Activated naive CD8-positive, alpha-beta T cell treated with anti-CD3 and anti-CD28 coated beads, Interleukin-2, amount 50 U/mL, for 24 hours (primary cell): ENCODE measurements at places on chromosomes 1 and 21.
A peak's percentile ranks its signal among the peaks of the same experiment; 100 is the strongest.

DNA sequence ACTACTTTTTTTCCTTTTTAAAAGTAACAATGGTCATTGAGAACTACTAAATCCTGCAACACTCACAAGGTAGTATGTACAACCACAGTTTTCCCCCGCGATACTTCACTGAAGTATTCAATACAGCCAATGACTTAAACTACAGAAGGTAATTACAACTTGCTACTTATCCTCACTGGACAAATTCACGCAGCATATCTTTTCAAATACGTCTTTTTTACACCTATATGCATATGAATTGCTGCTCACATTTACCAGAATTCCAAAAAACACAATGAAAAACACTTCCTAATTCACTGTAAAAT is 12.4 kb downstream of the NRIP1 start:
- H3K36me3 ChIP-seq = peaks cover 2% of the 10 kb centered on the region
- H3K27me3 ChIP-seq = no peaks in the 10 kb centered on the region
- H3K4me1 ChIP-seq = peaks cover 87% of the 10 kb centered on the region
- H3K27ac ChIP-seq = peak overlapping the region; percentile 69
- peak overlapping the region; percentile 68 for H3K4me3 ChIP-seq

DNA sequence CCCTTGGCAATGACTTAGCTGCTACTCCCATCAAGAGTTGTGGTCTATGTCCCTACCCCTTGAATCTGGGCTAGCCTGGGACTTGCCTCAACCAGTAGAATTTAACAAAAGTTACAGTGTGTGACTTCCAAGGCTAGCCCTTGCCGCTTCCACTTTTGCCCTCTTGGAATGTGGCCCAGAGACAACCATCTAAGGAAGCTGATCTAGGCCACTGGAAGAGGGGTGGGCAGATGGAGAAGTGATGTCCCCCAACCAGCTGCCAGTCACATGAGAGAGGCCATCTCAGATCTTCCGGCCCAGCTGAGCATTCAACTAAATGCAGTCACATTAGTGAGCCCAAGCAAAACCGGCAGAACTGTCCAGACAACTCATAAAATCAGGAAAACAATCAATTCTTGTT is 115.1 kb downstream of the TOMM20 start:
- peak overlapping the region; percentile 91 for H3K27ac ChIP-seq
- peaks cover 4% of the 10 kb centered on the region for H3K27me3 ChIP-seq
- no peak for DNase-seq
- H3K4me3 ChIP-seq = no peak overlapping the region
- H3K36me3 ChIP-seq = peaks cover 20% of the 10 kb centered on the region
- H3K4me1 ChIP-seq = peaks cover 98% of the 10 kb centered on the region

- no peak overlapping the region for H3K27ac ChIP-seq
- no peak overlapping the region for H3K4me3 ChIP-seq
- no peaks in the 10 kb centered on the region for H3K36me3 ChIP-seq
- peaks cover 2% of the 10 kb centered on the region for H3K27me3 ChIP-seq
- DNase-seq = no peak
Observed at GRCh38 chr1:33235521-33235920, 20.8 kb upstream of the ZNF362 start.

GRCh38 chr1:163013826-163014600 is 55.1 kb upstream of the RGS4 start:
- no peak overlapping the region for H3K4me3 ChIP-seq
- H3K27ac ChIP-seq = no peak overlapping the region
- DNase-seq = no peak
- H3K36me3 ChIP-seq = no peaks in the 10 kb centered on the region
- H3K4me1 ChIP-seq = no peaks in the 10 kb centered on the region
- no peaks in the 10 kb centered on the region for H3K27me3 ChIP-seq

DNA sequence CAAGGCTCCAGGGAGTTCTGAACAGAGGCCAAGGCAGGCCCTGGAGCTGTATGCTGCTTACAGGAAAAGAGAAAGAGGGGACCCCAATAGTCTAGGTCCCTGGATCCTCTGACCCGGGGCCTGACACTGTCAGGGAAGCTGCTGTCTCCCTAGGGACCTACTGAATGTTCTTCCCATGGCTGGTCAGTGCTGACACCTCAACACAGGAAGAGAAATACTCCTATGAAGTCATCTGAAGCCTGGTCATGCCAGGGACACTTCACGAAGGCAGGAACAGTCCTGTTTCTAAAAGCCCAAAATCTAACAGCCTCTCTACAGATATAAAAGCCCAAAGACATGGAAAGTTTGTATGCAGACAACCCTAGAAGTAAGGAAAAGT is 1.7 kb upstream of the LAD1 start:
- no peaks in the 10 kb centered on the region for H3K4me1 ChIP-seq
- no peaks in the 10 kb centered on the region for H3K36me3 ChIP-seq
- no peak overlapping the region for H3K27ac ChIP-seq
- no peak for DNase-seq

DNA sequence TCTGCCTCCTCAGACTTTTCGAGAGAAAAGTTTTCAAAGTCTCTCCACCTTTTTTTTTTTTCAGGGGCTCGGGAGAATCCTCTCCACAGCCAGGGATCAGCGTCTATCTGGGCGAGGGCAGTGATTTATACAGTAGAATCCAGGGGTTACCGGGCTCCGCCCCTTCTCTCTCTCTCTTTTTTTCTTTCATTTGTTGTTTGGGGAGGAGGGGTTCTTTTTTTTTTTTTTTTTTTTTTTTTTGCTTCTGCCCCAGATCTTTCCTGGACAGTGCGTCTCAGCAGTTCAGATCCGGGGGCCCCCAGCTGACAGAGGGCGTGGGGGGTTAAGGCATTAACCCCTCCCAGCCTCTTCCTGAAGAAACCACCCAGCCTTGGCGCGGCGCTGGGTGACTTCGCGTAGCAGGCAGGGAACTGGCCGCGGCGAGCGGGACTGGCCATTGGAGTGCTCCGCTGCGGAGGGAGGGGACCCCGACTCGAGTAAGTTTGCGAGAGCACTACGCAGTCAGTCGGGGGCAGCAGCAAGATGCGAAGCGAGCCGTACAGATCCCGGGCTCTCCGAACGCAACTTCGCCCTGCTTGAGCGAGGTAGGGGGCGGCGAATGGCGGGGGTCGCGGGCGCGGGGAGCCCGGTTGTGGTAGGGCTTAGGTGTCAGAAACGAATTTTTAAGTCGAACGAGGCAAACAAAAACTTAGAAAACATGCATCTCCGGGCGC is at the start of gene S1PR1:
Gene S1PR1, plus strand, starts transcription at position 504 of the 713 bp plus-strand sequence. CDS start 1,966 bp downstream, outside the sequence.
- peaks cover 44% of the 10 kb centered on the region for H3K36me3 ChIP-seq
- peak; percentile 71 for DNase-seq
- H3K4me3 ChIP-seq = peak within 1 kb of the TSS; percentile 96
- no peaks in the 10 kb centered on the region for H3K27me3 ChIP-seq

DNA sequence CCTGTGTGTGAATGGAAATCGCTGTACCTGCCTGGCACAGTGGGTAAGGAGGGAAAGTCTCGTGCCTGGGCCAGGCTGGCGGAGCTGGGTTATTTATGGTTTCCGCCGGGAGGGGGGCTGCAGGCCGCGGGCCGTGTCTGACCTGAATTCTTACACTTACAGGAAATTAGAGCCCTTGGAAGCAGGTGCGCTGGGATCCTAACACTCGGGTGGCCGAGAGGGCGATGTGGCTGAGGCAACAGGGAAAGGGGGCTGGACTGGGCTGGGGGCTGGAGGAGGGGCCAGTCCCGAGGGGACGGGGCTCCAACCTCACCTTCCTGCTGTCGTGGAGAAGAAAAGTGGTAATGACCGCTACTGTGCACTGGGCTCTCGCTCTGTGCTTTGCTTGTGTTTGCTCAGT is 109.4 kb upstream of the WNT4 start:
- H3K27me3 ChIP-seq = peaks cover 16% of the 10 kb centered on the region
- H3K36me3 ChIP-seq = no peaks in the 10 kb centered on the region
- no peak for DNase-seq
- no peak overlapping the region for H3K4me3 ChIP-seq

GRCh38 chr21:42248783-42249597 is 30.1 kb downstream of the ABCG1 start:
- no peaks in the 10 kb centered on the region for H3K27me3 ChIP-seq
- H3K27ac ChIP-seq = no peak overlapping the region
- peaks cover 19% of the 10 kb centered on the region for H3K4me1 ChIP-seq
- no peak overlapping the region for H3K4me3 ChIP-seq

DNA sequence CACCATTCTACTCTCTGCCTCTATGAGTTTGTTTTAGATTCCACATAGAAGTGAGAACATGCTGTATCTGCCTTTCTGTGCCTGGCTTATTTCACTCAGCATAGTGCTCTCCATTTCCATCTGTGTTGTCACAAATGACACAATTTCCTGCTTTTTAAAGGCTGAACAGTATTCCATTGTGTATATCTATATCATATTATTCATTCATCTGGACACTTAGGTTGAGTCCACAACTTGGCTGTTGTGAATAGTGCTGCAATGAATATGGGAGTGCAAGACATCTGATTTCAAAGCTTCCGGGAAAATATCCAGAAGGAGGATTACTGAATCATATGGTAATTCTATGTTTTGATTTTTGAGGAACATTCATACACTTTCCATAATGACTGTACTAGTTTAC is 20.1 kb upstream of the DONSON start:
- H3K4me1 ChIP-seq = no peaks in the 10 kb centered on the region
- H3K27me3 ChIP-seq = no peaks in the 10 kb centered on the region
- H3K36me3 ChIP-seq = peaks cover 10% of the 10 kb centered on the region
- no peak for DNase-seq
- H3K27ac ChIP-seq = no peak overlapping the region

- no peaks in the 10 kb centered on the region for H3K27me3 ChIP-seq
- peaks cover 16% of the 10 kb centered on the region for H3K36me3 ChIP-seq
- H3K4me1 ChIP-seq = peaks cover 12% of the 10 kb centered on the region
- H3K4me3 ChIP-seq = peak overlapping the region; percentile 49
Observed at GRCh38 chr1:223748405-223748772, 36.0 kb downstream of the CAPN2 start.

DNA sequence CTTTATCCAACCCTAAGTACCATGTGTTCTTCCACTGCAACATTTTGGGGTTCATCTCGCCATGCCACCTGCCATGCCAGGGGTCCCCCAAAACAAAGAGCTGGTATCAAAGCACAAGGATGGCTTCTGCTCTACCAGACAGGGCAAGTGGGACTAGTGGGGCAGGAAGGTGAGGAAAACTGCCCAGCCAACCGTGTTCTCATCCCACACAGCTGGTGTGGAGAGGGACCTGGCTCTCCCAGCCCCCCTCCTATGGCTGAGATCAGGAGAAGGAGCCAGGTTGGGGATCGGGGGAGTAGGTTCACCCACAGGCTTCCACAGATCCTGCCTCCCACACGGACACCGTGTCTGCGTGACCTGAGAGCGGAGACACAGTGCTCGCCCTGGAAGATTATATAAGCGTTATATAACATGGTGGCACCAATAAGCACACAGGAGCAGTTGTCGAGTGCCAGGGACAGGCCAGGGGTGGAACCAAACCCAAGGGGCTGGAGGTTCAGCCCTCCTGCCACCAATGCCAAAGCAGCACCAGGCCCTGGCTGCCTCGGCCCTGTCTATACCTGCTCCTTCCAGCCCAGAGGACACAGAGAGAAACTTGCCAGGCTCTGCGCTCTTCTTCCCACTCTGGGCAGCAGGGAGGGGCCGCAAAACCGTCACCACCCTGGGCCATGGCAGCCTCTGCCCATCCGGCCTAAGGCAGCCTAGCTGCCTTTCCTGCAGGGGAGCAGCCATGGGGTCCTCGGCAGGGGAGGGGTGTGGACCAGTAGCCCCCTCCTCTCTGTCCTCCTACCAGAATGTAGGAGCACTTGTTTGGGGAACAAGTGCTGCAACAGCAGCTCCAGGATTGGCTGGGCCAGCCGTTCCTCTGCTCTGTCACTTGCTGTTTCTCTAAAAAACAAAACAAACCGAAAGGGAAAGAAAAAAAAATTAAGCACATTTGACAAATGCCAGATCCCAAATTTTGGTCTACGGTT is 43.5 kb downstream of the CD34 start:
- DNase-seq = no peak
- no peaks in the 10 kb centered on the region for H3K27me3 ChIP-seq
- peaks cover 24% of the 10 kb centered on the region for H3K36me3 ChIP-seq
- H3K27ac ChIP-seq = peak overlapping the region; percentile 81

DNA sequence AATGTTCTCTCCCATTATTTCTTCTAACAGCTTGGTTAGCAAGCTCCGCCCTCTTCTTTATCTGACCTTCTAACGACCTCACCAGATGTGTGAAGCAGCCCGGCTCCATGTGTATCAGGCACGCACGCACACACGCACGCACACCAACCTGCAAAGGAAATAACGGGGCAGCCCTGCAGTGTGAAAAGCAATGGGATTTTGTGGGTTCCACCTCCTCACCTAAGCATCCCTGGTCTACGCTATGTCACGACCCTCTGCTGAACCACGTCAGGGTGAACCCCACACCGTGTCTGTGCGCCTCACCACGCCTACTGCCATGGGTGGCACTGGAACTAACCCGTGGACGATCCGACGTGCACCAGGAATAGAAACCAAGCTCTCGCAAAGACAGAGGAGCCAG is 10.4 kb downstream of the SSU72 start:
- no peak overlapping the region for H3K27ac ChIP-seq
- H3K27me3 ChIP-seq = no peaks in the 10 kb centered on the region

- DNase-seq = no peak
- H3K27ac ChIP-seq = no peak overlapping the region
- peaks cover 19% of the 10 kb centered on the region for H3K4me1 ChIP-seq
- H3K27me3 ChIP-seq = no peaks in the 10 kb centered on the region
- H3K4me3 ChIP-seq = no peak overlapping the region
Observed at GRCh38 chr1:223732993-223733798, 20.9 kb downstream of the CAPN2 start.

GRCh38 chr1:24636661-24637357 is 6.3 kb upstream of the SRRM1 start:
- H3K4me3 ChIP-seq = no peak overlapping the region
- peaks cover 2% of the 10 kb centered on the region for H3K36me3 ChIP-seq
- H3K27me3 ChIP-seq = peaks cover 2% of the 10 kb centered on the region
- no peak overlapping the region for H3K27ac ChIP-seq

DNA sequence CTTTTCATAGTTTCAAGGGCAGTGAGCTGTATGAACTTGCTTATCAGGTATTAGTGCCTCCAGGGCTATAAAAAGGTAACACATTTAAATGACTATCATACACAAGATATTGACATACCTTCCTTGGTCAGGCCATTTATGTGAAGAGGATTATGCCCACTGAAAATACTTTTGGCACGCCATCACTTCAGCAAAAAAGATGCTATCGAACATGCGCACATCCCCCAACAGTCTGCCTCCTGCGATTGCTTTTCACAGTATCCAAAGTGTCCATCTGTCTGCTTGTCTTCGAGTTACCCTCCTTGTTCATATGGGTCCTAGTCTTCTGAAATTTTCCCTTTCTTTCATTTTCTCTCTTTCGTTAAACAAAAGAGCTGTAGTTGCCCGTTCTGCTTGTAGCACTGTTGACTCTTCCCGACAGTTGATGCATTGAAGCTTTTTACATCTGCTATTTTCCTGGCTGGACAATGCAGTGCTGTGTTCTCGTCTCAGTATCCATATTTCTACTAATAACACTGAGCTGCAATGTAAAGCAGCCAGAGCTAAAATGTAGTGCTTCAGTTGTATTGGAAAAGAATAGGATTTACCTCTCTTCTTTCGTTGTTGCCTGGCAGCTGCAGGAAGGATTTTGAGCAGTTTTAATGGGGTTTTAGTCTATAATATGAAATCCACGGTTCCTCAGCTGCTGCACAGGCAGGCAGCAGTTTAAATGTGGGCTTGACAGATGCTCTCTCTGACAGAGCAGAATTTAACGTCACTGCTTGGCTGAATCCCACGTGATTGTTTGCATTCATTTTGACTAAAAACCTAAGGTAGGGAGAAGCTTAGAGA is at the start of gene B3GALT2:
Gene B3GALT2, minus strand, starts transcription at position 713 of the 831 bp plus-strand sequence. CDS start 5,051 bp downstream, outside the sequence.
- H3K36me3 ChIP-seq = peaks cover 5% of the 10 kb centered on the region
- H3K4me1 ChIP-seq = peaks cover 45% of the 10 kb centered on the region
- peak within 1 kb of the TSS; percentile 53 for H3K4me3 ChIP-seq
